Activated naive CD4-positive, alpha-beta T cell (primary cell): ENCODE measurements at places on chromosomes 2 and 18.

DNA sequence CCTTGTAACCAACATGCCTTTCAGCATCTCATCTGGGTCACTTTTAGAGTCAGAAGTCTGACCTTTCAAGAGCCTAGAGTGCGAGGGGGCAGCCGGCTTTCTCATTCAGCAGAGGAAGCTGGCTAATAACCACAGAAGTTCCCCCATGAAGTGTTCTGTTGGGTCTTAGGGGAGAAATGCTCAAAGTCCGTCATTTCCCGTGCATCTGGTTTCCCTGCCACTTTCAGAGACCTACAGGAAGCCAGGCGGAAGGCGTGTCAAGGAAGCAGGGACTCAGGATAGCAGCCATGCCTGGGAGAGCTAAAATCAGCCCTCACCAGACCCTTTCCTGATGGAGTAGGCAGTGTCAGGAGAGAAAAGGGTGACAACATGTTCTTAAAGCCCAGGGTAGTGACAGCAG is 301.8 kb upstream of the ID2 start:
- no peak for DNase-seq

GRCh38 chr2:179233626-179234430 is 30.8 kb downstream of the SESTD1 start:
- no peak for DNase-seq

GRCh38 chr2:106956879-106957278 is 70.9 kb upstream of the ST6GAL2 start:
- no peak for DNase-seq

- no peak for DNase-seq
These were observed 8.3 kb downstream of the KCNF1 start for GRCh38 chr2:10919771-10920621.

GRCh38 chr18:61975526-61976326 is 82.9 kb upstream of the RNF152 start:
- no peak for DNase-seq

DNA sequence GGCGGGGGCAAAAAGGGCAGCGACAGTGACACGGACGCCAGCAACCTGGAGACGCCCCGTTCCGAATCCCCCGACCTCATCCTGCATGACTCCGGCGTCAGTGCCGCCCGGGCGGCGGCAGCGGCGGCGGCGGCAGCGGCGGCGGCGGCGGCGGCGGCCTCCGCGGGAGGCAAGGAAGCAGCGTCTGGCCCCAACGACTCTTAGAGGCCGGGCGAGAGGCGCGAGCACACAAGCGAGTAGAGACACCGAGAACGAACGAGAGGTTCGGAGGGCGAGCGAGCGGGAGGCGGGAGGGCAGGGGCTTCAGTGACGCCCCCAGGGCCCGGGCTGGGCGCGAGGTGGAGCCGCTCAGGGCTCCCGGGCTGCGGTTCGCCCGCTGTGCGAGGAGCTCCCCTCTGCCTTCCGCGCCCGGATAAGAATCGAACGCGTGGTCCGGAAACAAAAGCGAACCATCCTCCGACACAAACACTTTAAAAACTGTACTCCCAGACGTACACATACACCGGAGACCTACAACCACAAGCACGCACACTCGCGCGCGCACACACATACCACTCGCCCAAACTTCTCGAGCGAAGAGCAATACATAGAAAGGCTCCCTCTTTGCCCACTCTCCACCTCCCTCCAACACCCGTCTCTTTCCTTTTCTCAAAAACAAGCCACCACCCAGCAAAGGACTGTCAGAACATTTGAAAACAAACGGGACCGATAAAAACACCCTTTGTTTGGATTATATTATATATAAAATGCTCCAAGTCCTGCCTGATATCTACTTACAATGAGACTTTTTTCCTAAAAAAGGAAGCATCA is 2.8 kb downstream of the SP9 start:
- DNase-seq: no peak

DNA sequence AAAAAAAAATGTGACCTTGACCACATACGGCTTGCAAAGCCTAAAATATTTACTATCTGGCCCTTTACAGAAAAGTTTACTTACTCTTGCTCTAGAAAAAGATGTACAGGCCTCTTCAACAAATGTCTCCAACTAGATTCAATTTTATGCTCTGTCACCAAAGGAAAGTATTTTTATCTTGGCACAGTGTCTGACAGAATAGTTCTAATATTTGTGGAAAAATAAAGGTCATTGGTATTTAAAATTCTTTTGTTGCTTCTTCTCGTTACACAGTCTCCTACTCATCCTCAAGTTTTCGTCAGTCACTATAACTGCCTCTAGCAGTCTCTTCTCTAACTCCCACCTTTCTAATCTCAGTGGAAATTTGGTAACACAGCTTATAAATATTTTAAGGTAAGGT is 1.4 kb downstream of the RBKS start:
- DNase-seq: no peak

DNA sequence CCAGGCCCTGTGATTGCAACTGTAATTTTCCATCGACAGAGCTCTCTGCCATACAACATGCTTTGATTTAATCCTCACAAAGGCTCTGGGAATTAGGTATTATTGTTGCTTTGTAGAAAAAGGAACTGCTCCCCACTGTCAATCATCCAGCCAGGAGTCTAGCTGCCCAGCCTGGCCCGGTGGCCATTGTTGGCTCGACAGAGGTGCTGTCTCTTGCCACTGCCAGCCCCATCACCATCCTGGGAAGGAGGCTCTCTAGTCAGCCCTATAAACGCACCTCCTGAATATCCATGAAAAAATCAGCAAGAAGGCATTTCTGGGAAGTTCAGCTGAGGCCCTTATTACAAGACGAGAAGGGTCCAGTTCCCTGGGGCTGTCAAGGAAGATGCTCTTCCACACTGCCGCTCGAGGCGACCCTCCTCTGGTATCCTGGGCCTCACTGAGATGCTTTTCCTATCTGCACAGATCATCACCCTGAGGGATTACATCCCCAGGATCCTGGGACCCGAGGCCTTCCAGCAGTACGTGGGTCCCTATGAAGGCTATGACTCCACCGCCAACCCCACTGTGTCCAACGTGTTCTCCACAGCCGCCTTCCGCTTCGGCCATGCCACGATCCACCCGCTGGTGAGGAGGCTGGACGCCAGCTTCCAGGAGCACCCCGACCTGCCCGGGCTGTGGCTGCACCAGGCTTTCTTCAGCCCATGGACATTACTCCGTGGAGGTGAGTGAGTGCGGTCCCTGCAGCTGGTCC is 71.0 kb downstream of the TPO start:
- no peak for DNase-seq

DNA sequence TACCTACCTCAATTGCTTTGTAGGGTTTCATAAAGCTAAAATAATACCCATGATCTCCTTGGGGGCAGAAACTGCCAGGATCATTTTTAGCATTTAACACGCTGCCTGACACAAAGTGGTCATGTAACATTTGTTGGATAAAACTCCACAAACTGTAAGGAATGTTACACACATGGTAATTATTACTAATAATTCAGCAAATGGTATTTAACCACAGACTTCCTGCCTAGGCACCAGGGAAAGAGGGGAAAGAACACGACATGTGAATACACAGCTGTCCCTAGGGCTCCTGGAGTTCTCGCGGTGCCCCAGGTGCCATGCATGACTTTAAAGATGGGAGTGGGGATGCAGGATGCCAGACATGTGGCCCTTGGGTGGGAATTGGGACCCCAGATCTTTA is 43.5 kb downstream of the ASAP2 start:
- DNase-seq: no peak

DNA sequence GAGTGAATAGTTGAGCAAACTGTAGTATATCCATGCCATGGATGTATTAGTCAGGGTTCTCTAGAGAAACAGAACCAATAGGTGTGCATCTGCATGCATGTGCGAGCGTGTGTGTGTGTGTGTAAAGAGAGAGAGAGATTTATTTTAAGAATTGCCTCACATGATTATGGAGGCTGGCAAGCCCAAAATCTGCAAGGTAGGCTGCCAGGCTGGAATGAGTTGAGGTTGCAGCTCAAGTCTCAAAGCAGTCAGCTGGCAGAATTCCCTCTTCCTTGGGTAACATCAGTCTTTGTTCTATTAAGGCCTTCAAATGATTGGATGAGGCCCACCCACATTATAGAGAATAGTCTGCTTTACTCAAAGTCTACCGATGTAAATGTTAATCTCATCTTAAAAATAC is 187.8 kb downstream of the ANAPC1 start:
- no peak for DNase-seq
